ENCODE measurements at places on chromosomes 6 and 20. TPM values are rescaled to one million over a fixed set of nuclear protein-coding genes. Genes with fewer than 3 reads are reported as not detected.

GRCh38 chr20:56285496-56285895 lies 37.0 kb downstream of the MC3R start:
- no peaks in the 10 kb centered on the region for H3K27me3 ChIP-seq
- no peaks in the 10 kb centered on the region for H3K4me1 ChIP-seq
- no peaks in the 10 kb centered on the region for H3K36me3 ChIP-seq
- peak; percentile 2 for DNase-seq
- no peak overlapping the region for H3K4me3 ChIP-seq

DNA sequence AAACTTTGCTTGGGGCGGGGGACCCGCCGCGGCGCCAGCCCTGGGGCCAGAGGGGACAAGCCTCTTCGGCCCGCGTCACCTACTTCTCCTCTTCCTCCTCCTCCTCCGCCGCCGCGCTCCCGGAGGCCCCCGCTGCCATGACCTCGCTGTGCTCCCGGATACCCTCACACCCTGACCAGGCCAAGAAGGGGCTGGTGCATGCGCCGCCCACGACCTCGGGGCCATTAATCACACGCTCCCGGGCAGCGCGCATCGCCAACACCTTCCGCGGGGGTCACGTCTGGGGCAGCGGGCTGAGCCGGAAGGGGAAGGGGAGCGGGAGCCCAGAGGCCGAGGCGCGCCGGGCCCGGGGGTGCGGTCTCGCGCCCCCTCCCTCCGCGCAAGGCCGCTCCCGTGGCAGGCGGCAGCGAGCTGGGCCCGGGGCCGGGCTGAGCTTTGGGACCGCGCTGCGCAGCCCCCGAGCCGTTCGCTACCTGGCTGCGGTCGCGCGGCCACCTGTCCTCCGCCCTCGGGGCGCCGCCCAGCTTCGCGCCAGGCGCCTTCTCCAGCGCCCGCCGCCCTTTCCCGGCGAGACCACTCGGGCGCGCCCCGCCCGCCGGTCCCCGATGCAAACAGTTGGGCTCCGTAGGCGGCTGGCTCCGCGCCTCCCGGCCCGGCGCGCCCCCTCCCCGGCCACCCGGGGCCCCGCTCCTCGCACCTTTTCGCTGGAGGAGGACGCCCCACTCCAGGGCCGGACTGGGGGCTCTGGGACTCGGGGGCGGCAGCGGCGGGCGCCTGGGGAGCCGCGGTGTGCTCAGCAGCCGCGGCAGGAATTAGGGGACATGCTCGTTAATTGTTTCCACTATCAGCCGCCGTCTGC lies 575 bp upstream of the CNR1 start:
- no peaks in the 10 kb centered on the region for H3K4me1 ChIP-seq
- H3K27me3 ChIP-seq, result peaks cover 75% of the 10 kb centered on the region
- peak overlapping the region; percentile 64 for H3K4me3 ChIP-seq
- H3K36me3 ChIP-seq, result no peaks in the 10 kb centered on the region
- no peak overlapping the region for H3K27ac ChIP-seq

LY6G5B gene
- total RNA-seq, result 2.7 TPM

DNA sequence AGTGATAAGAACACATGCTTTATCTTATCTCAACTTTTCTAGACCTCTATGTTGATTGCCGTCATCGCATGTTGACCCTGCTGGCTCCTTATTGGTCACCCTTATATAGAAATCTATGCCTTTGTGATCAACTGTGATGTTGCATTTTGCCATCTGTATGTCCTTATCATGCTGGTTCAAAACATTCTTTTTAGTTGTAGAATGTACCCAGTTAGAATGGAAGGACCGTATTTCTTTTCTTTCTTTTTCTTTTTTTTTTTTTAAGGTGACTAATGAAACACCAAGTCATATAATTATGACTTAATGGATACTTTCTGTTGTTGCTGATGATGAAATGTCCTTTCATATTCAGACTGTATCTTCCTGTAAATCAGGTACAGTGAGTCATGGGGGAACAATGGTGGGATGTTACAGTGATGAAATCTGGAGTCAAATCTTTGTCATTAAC lies 145.9 kb upstream of the CITED2 start:
- no peak overlapping the region for H3K27ac ChIP-seq
- H3K4me3 ChIP-seq, result no peak overlapping the region
- peak; percentile 51 for DNase-seq
- H3K27me3 ChIP-seq, result no peaks in the 10 kb centered on the region
- peaks cover 23% of the 10 kb centered on the region for H3K4me1 ChIP-seq

- H3K36me3 ChIP-seq, result no peaks in the 10 kb centered on the region
- H3K4me3 ChIP-seq, result no peak overlapping the region
- no peaks in the 10 kb centered on the region for H3K4me1 ChIP-seq
- no peak overlapping the region for H3K27ac ChIP-seq
Observed at GRCh38 chr20:24704899-24705298, 235.5 kb downstream of the SYNDIG1 start.

ZBTB12 gene
- total RNA-seq, result 2.0 TPM

PRRT1 gene
- not detected for total RNA-seq

NKX2-4 gene
- total RNA-seq, result not detected

- H3K27me3 ChIP-seq, result no peaks in the 10 kb centered on the region
- no peaks in the 10 kb centered on the region for H3K4me1 ChIP-seq
- no peak overlapping the region for H3K27ac ChIP-seq
- H3K36me3 ChIP-seq, result no peaks in the 10 kb centered on the region
- no peak overlapping the region for H3K4me3 ChIP-seq
Observed at GRCh38 chr6:27777614-27778355, 134.4 kb downstream of the OR2B2 start.

GRCh38 chr6:159390381-159390780 lies 221.2 kb downstream of the FNDC1 start:
- H3K27ac ChIP-seq, result no peak overlapping the region
- H3K4me3 ChIP-seq, result no peak overlapping the region
- DNase-seq, result peak; percentile 7
- H3K27me3 ChIP-seq, result peaks cover 7% of the 10 kb centered on the region
- H3K4me1 ChIP-seq, result no peaks in the 10 kb centered on the region
- no peaks in the 10 kb centered on the region for H3K36me3 ChIP-seq

GRCh38 chr20:14559612-14560011 lies 222.2 kb upstream of the FLRT3 start:
- H3K4me1 ChIP-seq, result peaks cover 28% of the 10 kb centered on the region
- H3K27me3 ChIP-seq, result no peaks in the 10 kb centered on the region
- no peaks in the 10 kb centered on the region for H3K36me3 ChIP-seq

DNA sequence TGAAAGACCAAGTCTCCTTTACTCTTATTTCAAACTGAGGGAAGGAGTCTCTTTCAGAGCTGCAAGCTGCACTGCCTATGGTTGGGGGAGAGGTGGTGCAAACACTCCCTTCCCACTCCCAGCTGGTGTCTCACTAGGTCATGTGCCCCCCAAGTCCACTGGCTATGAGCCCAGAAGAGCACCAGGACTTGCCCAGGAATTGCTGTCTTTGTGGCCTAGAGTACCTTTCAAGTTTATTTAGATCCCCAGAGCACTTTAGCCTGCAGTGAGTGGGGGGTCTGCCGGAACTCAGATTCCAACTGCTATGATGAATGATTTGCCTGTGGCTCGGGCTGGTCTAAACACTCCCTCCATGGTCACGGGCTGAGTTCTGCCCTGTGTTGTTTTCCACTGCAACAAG lies 192.6 kb upstream of the CITED2 start:
- H3K4me3 ChIP-seq, result no peak overlapping the region
- H3K27me3 ChIP-seq, result no peaks in the 10 kb centered on the region
- H3K36me3 ChIP-seq, result no peaks in the 10 kb centered on the region
- H3K27ac ChIP-seq, result no peak overlapping the region
- no peak for DNase-seq

NT5DC1 gene
- 1.8 TPM for total RNA-seq

DNA sequence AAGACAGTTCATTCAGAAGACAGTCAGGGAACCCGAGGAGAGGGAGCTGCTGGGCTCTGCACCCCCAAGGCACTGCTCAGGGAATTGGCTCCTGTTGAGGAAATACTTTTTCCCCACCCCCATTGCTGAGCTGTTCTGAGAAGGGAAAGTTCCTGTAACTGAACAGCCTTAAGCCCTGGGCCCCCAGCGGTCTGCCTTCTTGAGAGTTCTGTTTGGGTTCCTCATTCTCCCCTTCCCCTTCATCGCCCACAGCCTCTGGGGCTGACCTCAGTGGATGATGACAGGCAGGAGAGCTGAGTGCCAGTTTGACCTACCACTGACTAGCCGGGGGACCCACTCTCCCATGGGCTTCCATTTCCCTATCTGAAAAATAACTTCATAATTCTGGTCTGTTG lies 10.7 kb downstream of the HCK start:
- H3K4me1 ChIP-seq, result peaks cover 9% of the 10 kb centered on the region
- H3K36me3 ChIP-seq, result no peaks in the 10 kb centered on the region
- DNase-seq, result no peak
- peaks cover 45% of the 10 kb centered on the region for H3K27me3 ChIP-seq
- no peak overlapping the region for H3K27ac ChIP-seq

ID4 gene
- 41.0 TPM for total RNA-seq

- H3K27ac ChIP-seq, result no peak overlapping the region
- peaks cover 15% of the 10 kb centered on the region for H3K27me3 ChIP-seq
- no peak for DNase-seq
- H3K4me1 ChIP-seq, result peaks cover 11% of the 10 kb centered on the region
- H3K36me3 ChIP-seq, result no peaks in the 10 kb centered on the region
Observed at GRCh38 chr20:37415118-37416085, 69.5 kb downstream of the SRC start.

DNA sequence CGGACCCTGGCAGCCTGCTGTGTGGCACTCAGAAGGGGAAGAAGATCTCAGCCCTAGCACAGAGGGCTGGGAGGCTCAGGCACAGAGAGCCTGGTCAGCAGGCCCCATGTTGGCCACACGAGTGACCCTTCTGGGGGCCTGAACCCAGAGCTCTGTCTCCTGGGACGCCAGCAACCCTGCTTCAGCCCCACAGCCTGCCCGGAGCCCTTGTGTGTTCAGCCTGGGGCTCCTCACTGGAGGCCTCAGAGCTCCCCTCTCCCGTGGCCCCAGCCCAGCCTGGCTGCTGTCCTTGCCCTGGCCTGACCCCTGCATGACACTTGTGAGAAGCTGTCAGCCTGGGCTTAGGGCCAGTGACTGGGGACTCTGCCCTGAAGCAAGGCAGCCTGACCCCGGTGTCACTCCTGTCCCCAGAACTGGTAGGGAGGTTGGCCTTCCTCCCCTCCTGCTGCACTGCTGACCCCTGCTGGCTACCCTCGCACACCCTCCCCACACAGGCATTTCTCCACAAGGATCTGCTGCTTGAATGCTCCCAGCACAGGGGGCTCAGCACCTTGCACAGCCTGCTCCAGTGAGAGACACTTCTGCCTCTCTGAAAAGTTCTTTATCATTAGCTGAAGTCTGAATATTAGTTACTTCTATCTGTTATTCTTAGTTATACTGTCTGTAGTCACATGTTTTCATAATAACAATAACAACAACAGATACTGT lies 15.4 kb upstream of the IP6K3 start:
- H3K36me3 ChIP-seq, result no peaks in the 10 kb centered on the region
- H3K4me1 ChIP-seq, result no peaks in the 10 kb centered on the region
- H3K27me3 ChIP-seq, result no peaks in the 10 kb centered on the region
- no peak overlapping the region for H3K27ac ChIP-seq

CST5 gene
- not detected for total RNA-seq

DNA sequence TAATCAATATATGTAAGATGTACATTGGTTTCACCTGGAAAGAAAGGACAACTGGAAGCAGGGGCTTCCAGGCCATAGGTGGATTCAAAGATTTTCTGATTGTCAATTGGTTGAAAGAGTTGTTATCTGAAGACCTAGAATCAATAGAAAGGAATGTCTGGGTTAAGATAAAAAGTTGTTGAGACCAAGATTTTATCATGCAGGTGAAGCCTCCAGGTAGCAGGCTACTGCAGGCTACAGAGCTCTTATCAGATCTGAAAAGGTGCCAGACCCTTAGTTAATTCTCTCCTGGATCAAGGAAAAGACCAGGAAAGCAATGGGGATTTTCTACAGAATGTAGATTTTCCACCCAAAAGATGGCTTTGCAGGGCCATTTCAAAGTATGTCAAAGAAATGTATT lies 487.2 kb downstream of the BTBD3 start:
- no peak overlapping the region for H3K27ac ChIP-seq
- H3K27me3 ChIP-seq, result no peaks in the 10 kb centered on the region
- no peak for DNase-seq
- no peaks in the 10 kb centered on the region for H3K4me1 ChIP-seq

- no peak within 1 kb of the TSS for H3K27ac ChIP-seq
- no peaks in the 10 kb centered on the region for H3K27me3 ChIP-seq
- H3K36me3 ChIP-seq, result no peaks in the 10 kb centered on the region
- H3K4me1 ChIP-seq, result peaks cover 20% of the 10 kb centered on the region
- peak; percentile 84 for DNase-seq
Observed at GRCh38 chr6:5084781-5085647, at the start of gene PPP1R3G. Gene PPP1R3G (plus strand): TSS chr6:5085341. CDS start chr6:5085486, 145 bp downstream.

- H3K27me3 ChIP-seq, result no peaks in the 10 kb centered on the region
Observed at GRCh38 chr6:160054271-160054670, 67.3 kb upstream of the SLC22A1 start.

GFOD1 gene
- 0.97 TPM for total RNA-seq

- DNase-seq, result no peak
- H3K4me1 ChIP-seq, result 0 out of 2 replicates have a peak, but pooled peaks cover 1% of the 10 kb centered on the region
- H3K36me3 ChIP-seq, result no peaks in the 10 kb centered on the region
- no peak overlapping the region for H3K4me3 ChIP-seq
- H3K27me3 ChIP-seq, result no peaks in the 10 kb centered on the region
- H3K27ac ChIP-seq, result no peak overlapping the region
Observed at GRCh38 chr20:24589815-24590177, 120.4 kb downstream of the SYNDIG1 start.

GRCh38 chr20:62914436-62914835 lies 11.9 kb downstream of the DIDO1 start:
- no peak overlapping the region for H3K27ac ChIP-seq
- H3K36me3 ChIP-seq, result peaks cover 19% of the 10 kb centered on the region
- H3K4me3 ChIP-seq, result no peak overlapping the region

GRCh38 chr6:5116243-5116991 lies 31.3 kb downstream of the PPP1R3G start:
- no peak overlapping the region for H3K4me3 ChIP-seq
- DNase-seq, result peak; percentile 47
- no peaks in the 10 kb centered on the region for H3K27me3 ChIP-seq
- no peaks in the 10 kb centered on the region for H3K36me3 ChIP-seq

DNA sequence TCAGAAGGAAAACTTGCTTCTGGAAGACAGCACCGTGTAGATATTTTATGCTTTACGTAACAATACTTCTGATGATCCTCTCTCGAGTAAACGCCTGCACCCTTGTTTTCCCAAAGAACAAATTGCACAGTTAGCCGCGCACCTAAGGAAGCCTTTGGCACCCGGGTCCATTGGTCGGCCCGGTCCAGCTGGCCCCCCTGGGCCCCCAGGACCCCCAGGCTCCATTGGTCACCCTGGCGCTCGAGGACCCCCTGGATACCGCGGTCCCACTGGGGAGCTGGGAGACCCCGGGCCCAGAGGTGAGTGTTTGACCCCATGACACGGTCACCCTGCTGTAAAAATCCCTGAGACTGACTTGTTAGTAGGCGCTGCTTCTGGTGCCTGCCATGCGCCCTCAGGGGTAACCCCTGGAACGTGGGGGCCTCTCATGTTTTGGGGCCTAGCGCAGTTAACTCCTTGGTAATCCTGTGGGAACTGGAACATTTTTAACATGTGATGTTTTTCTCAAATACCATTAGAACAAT lies 20.2 kb downstream of the COL9A3 start:
- no peaks in the 10 kb centered on the region for H3K27me3 ChIP-seq
- H3K4me1 ChIP-seq, result no peaks in the 10 kb centered on the region
- no peak overlapping the region for H3K4me3 ChIP-seq
- DNase-seq, result no peak
- no peak overlapping the region for H3K27ac ChIP-seq
- no peaks in the 10 kb centered on the region for H3K36me3 ChIP-seq
